ENCODE measurements at places on chromosomes 1 and 21.

GRCh38 chr1:205472737-205473441 is 17.0 kb upstream of the BLACAT1 start:
- DNase-seq, result no peak

DNA sequence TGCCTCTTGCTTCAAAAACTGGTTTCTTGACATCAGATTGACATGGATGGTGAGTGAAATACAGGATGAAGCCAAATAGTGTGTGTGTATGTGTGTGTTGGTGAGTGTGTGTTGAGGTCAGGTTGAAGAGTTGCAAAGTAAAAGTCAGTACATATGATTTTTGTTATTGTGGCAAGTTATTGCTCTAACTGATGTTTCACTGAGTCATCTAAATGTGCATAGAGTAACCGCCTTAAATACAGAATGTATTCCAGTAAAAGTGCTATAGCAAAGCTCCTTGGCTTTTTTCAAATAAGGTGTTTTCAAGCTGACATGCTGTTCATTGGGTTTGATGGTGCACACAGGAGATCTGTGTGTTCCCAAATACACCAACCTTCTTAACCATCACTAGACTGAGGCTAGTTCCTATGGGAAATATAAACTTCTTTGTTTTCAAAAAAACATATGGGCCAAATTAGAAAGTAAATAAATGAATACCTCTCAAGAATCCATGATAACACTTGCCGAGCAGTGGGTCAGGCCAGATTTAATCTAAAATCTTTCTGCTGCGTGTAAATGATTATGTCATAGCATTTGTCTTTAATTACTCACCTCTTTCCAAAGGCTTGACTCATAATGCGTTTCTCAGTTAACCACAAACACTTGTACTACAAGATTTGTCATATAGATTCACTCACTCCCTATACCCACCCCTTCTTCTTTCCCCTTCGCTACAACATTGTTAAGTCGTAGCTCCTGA is 151.1 kb downstream of the LYPLAL1 start:
- DNase-seq, result no peak

GRCh38 chr1:46556822-46557221 is 5.4 kb upstream of the KNCN start:
- no peak for DNase-seq

DNA sequence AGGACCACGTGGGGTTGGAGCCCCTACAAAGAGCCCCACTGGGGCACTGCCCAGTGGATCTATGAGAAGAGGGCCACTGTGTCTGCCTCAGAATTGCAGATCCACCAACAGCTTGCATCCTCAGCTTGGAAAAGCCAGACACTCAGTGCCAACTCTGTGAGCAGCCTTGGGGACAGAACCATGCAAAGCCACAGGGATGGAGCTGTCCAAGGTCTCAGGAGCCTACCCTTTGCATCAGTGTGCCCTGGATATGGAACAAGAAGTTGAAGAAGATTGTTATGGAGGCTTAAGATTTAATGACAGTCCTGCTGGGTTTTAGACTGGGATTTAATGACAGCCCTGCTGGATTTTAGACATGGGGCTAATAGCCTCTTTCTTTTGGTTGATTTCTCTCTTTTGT is 1670.9 kb downstream of the PLA2G4A start:
- no peak for DNase-seq

DNA sequence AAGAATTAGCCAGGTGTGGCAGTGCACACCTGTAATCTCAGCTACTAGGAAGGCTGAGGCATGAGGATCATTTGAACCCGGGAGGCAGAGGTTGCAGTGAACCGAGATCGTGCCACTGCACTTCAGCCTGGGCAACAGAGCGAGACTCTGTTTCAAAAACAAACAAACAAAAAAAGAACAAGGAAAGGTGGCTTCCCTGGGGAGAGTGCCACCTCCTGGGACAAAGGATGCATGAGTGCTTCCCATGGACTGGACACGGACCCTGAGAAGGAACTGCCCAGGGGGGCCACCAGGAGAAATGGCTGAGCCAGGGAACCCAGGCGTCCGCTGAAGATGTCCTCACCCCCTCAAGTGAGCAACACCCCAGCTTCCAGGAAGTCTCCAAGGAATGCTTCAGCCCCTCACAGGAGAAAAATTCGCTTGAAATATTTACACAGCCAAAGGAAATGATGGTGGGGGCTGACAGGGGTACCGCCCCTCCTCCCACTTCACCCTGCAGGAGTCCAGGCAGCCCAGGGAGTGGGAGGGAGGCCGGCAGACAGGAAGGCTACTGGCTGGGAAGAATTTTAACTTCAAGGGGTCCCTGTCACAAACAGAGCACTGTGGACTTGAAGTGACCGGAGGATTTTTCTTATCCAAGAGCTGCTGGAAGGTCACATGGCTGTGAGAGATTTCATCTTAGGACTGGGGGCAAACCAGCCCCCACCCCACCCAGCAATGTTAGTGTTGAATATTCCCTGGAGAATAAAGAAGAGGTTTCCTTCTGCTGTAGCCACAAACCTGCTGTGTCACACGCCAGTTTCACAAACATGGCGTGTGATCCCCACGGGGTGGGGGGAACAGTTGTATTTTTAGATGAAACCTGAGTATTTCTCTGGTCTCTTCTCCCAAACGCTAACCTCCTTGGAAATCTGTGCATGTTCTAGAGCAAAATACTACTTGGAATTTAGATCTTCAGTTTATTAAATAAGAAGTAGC is 90.8 kb upstream of the SLC25A33 start:
- DNase-seq, result no peak

GRCh38 chr1:94803106-94803505 is 17.1 kb upstream of the SLC44A3 start:
- DNase-seq, result no peak

GRCh38 chr1:26278303-26278702 is 1.6 kb upstream of the SH3BGRL3 start:
- no peak for DNase-seq

- DNase-seq, result no peak
Measured at GRCh38 chr1:240935920-240936319, 324.0 kb upstream of the GREM2 start.

DNA sequence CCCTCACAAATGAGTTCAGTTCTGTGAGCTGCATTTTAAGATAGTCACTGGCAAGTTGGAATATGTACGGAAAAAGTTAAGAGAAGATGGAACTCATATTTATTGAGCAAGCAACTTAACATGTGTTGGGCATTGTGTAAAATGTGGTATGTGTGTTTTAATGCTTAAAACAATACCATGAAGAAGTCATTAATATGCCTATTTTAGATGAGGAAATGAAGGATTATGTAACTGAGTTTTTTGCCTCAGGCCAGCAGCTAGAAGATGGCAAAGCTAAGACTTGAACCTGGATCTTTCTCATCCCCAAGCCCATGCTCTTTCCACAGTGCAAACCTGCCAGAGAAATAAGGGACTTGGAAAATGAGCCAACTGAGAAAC is 48.9 kb downstream of the SPATA46 start:
- DNase-seq, result no peak

DNA sequence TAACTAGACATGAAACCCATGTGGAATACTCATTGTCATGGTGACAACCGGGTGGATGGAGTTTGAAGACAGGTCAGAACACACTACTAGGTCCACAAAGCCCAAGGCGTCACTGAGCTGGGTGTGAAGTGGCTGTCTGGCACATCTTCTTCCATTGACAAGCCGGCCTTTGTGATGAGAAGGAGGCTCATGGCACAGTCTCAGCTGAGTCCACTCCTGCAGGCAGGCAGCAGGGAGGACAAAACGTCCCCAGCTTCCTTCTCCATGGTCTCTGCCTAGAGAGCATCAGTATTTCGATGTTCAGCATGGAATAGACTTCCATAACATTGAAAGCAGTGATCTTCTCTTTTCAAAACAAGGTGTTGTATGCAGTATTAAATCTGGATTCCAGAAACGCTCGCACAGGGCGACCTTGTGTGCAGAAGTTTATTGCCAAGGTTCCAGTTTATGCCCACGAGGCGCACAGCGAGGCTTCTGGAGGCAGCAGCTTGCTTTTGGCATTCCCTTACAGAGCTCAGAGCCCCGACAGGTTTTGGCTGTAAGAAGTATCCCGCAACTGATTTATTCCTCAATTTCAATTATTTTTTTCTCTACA is 104.2 kb downstream of the SIM2 start:
- no peak for DNase-seq

- no peak for DNase-seq
Measured at GRCh38 chr1:68585351-68585750, 88.5 kb upstream of the DEPDC1 start.

- no peak for DNase-seq
Measured at GRCh38 chr1:205950826-205951549, 7.7 kb upstream of the SLC26A9 start.

DNA sequence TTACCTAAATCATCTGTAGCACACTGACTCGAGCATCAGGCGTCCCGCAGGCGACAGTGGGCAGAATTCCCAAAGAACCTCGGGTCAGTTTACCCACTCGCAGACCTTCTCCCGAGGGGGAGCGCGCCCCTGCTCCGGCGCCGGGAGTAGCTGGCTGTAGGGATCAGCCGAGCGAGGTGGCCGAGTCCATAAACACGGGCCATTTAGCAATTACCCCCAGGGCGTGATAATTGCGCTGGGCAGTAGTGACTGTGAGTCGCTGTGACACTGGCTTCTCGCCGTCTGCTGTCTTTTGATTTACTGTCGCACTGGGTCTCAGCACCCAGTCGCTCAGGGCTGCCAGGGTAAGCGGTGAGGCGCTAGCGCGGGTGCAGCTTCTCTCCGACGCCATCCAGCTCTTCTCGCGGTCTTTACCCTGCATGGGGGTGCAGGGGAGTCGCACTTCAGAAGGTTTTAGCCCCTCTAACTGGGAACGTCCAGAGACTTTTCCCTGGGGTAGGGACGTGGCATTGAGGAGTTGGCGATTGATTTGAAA is 16.2 kb downstream of the HLX start:
- no peak for DNase-seq

DNA sequence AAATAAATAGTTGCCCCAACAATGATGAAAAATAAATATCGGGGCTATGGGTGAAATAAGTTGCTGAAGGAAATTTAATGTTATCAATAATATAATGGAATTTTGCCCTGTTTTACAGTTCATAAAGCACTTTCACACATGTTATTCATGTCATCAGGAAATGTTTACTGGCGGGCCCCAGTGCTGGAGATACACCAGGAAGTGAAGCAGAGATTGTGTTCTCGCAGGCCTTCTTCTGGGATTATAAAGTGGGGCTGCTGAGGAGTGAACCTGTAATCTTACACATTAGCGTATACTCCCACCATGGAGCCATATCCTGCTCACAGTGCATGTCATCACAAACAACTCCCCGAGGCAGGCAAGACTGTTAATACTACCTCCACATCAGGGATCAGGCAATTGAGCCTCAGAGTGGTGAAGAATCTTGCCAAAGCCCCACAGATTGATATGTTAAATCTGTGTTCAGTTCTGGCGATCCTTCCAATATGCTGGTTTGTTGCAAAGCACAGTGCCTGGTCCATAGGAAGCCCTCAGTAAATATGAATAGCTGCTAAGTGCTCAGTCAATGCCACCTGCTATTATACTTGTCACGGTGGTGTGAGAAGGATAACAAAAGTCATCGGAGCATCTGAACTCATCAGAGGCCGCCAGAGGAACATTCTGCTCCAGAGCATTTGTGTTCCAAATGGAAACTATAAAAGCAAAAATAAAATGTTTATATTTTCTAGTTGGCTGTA is 104.4 kb upstream of the UBE2U start:
- DNase-seq, result no peak

DNA sequence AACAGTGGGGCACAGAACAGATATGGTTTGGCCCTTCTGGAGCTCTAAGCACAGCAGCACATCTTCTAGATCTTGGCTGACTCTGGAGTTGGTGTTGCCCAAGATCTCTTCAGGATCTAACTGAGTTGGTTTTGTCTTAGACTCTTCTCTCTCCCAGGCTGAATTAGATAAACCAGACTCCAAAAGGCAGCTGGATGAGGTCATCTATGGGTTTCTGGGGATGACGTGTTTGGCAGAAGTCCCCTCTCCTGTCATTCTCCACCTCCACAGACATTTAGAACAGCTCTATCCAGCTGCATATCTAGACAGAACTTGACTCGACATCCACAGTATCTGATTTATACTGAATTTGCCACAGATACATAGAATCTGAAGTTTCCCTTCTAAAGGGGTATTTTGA is 75.3 kb downstream of the ST6GALNAC5 start:
- DNase-seq, result no peak

DNA sequence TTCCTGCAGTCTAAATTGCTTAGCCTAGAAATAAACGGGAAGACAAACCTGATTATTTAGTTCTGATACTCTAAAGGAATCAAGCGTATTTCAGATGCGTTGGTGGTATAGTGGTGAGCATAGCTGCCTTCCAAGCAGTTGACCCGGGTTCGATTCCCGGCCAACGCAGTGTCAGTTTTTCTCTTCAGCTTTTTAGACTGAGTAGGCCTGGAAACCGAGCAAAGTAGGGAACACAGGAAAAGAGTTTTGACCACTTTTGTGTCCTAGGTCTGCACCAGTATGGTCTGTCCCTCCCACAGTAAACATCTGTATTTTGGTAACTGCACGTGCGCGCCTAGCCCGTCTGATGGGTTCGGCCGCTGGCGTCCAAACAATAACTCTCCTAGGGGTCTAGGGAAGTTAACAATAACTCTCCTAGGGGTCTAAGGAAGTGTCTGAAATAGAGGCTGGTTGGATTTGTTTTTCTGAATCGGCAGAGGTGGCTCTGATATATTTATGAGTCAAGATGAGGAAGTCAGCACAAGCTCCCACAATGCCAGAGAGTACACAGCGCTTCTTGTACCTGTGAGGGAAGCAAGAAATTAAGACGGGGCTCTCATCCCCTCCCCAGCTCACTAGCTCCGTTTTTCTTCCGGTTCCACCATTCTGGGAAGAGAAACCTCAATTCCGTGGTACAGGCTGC is 15.6 kb upstream of the HJV start:
- peak; percentile 79 for DNase-seq

DNA sequence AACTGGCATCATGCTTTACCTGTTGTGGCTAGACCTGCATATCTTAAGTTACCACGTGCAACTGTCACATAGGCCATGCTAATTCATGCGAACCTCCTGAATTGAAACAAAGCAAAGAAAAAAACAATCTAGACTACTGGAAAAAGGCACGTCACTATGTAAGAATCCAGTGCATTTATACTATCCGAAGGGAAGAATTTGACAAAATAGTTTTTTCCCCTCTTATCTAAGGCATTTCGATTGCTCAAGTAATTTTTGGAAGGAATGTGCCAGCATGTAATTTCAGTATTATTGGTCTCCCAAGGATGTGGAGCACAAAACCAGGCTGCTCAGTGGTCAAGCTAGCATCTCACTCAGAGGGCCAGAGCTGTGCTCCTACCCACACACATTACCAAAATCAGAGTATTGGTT is 31.5 kb upstream of the C1orf198 start:
- DNase-seq, result no peak

DNA sequence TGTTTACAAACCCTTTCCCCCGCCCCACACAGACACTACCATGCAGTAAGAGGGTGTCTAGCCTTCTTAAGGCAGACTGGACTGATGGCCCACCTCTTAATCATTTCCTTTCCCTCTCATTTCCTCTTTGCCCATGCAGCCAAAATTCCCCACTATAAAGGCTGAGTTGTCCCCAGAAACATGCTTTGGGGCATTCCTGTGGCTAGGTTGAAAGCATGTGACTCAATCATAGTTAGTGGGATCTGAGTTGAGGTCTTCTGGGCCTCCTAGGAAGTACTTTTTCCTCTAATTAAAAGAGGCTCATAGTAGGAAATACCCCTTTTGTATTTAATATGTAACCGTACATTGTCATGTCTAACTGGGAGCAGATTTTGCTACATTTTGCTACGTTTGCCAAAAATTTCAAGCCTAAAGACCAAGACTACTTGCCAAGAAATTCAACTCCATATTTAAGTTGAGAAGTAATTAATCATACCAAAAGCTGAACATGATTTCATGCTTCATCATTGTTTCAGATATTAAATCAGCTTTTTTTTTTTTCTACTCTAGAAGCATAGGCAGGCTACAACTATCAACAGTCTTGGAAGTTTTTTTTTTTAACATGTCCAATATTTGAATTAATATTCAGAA is 174.7 kb downstream of the ADGRL4 start:
- no peak for DNase-seq

All from Right ventricle myocardium inferior (tissue), 1 donor.